Stimulated activated CD8-positive, alpha-beta memory T cell treated with anti-CD3 and anti-CD28 coated beads, Interleukin-15, amount 100 ng/mL, for 24 hours (primary cell): ENCODE measurements at places on chromosomes 2 and 18.

DNA sequence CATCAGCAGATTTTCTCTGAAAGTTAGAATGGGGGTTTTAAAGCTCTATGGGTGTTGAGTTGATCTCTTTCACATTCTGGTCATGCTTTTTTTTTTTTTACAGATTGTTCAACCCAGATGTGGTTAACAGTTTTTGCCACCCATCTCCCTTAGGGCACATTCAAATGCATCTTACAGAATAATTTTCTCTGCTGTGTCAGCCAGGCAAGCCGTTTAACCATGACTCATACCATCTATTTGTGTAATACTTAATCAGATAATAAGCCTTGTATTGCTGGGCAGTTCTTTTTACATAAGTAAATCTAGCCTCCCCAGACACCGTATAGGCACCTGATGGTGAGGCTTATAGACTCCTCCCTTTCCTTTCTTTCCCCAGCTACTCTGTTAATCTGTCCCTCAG is 62.0 kb downstream of the TGIF1 start:
- no peak for DNase-seq

DNA sequence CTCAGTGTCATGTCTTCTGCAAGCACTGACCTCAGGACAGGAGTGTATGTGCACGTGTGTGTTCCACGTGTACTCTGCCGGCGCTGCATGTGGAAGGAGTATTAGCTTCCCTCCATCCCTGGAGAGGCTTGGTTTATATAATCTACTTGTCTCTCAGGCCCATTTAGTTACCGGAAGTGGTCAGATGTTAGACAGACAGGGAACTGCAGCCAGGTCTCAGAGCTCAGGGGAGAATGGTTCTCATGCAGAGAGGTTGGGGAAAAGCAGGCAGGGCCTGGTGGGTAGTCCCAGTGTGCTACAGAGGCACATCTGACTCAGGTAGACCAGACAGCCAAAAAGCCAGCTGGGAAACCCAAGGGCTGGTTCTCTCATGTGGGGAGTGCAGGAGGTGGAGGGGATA is 167.9 kb downstream of the CTIF start:
- DNase-seq: no peak

DNA sequence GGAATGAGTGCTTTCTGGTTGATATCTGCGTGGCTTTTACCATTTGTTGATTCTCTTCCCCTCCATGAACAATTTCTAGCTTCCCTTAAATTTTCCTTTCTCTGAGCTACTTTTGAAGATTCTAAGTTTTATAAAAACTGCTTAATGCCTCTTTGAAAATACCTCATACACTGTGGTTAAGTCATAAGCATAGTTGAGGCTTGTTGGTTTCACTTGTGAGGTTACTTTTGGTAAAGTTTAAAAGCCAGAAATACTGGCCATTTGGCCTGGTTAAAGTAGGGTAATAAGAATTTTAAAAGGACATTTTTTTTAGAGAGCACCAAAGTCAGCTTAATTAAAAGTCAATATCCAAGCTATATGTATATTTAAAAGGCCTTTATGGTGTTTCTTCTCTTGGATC is 21.3 kb upstream of the CAPN13 start:
- DNase-seq: no peak

DNA sequence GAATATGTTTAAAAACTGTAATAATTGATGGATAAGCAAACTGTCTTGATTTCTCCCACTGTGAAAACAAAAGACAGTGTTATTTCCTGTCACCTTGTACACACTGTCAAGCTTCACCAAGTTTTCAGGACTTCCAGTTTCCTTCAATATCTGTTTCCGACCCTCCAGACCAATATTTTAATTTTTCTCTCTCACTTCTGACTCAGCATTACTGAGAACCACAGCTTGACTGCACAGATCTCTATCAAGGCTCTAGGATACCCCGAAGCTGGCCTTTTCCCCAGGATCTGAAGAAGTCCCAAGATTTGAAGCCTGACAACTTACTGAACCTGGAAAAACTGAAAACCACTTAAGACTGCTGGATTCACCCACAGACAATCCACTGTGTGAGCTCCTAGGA is 13.2 kb upstream of the SULT1C3 start:
- no peak for DNase-seq

- DNase-seq: no peak
These were observed 82.2 kb upstream of the ASB18 start for GRCh38 chr2:236346366-236346765.

DNA sequence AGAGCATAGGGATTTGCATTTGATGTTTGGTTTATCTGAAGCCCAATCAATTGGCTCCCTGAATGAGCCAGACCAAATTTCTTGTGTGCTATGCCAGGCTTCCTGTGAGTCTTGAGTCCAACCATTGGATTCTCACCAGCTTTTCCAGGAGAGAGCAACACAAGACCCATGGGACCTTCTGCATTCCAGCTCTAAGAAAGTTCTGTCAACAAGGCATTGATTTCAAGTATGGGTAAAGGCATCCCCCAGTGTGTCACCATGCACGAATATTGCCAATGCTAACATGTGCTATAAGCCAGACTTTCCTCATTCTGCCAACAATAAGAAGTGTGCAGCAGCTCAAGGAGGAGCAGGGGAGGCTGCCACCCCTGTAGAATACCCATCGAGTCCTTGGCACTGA is 266.6 kb downstream of the ETAA1 start:
- DNase-seq: no peak

DNA sequence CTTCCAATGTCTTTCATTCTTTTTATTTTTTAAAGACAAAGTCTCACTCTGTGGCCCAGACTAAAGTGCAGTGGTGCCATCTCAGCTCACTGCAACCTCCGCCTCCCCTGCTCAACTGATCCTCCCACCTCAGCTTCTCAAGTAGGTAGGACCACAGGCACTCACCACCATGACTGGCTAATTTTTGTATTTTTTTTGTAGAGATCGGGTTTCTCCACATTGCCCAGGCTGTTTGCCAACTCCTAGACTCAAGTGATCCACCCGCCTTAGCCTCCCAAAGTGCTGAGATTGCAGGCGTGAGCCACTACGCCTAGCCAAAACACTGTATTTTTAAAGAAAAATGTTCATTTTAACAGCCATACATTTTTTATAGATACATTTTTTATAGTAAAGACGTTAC is 12.7 kb downstream of the GCKR start:
- no peak for DNase-seq

- no peak for DNase-seq
These were observed 12.8 kb upstream of the SCN9A start for GRCh38 chr2:166388481-166389070.

DNA sequence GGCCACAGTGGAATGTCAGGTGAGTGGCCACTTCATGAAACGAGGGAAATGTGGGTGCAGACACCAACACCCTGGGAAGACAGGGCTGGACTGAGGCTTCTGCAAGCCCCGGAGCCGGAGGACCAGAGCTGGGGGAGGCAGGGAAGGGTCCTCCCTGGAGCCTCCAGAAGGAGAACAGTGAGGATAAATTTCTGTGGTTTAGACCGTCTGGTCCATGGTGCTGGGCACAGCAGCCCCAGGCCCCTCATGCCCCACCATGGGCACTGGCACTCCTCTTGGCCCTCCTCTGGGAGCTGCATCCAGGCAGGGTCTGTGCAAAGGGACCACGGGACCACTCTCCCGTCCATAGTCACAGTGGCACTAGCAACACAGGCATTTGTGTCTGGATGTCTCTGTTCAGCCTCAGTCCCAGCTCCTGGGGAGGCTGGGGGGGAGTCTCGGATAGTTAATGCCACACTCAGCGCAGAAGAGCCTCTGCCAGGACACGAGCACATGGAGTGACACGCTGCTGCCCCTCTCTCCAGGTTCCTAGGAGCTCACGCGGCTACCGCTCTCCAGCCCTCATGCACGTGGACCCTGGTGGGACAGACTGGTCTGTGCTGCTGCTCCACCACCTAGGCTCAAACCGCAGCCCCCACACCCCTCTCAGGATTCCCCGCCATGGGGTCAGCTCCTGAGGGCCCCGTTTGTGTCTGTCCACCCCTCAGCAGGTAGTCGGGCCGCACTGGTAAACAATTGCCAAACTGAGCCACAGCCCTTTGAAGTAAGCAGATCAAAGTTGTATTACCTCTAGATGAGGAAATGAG is 305.9 kb upstream of the SALL3 start:
- DNase-seq: no peak

- DNase-seq: no peak
These were observed 1150.9 kb downstream of the RPIA start for GRCh38 chr2:89842180-89842908.

DNA sequence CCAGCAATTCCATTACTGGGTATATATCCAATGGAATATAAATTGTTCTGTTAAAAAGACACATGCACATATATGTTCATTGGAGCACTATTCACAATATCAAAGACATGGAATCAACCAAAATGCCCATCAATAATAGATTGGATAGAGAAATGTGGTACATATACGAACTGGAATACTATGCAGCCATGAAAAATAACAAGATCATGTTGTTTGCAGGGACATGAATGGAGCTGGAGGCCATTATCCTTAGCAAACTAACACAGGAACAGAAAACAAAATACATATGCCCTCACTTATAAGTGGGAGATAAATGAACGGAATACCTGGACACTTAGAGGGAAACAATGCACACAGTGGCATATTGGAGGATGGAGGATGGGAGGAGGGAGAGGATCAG is 355.8 kb downstream of the CCDC85A start:
- DNase-seq: no peak

DNA sequence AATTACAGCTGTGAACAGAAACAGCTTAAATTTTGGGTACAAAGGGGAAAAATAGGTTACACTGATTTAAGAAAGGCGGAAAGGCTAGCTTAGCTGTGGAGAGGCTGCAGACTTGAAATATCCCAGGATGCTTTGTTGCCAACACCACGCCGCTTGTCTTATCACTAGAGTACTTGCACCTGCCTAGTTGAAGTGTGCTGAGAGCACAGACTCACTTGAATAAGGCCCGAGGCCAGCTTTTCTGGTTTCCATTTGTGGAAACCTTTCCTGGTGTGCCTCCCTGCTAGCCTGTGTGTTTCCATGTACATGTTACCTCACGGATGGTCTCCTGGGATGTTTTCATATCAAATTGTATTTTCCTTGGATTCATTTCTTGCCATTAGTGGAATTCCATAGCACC is 3.2 kb downstream of the CABLES1 start:
- DNase-seq: no peak

GRCh38 chr2:84786601-84787000 is 94.3 kb downstream of the TRABD2A start:
- no peak for DNase-seq

DNA sequence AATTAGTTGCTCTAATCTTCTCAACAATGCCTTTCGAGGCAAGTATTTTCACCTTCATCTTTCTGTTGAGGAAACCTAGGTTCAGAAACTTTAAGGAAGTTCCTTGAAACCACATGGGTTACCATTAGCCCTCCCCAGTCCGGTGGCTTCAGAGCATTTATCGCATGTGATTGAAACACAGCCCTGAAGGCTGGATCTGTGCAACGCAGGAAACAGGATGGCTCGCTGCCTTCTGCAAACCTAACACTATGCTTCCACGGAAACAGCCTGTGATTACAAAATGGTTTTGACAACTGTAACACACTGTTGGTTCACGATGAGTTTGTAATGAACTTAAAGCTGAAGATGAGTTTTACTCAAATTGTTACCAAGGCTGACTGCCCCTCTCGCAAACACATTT is 68.5 kb downstream of the EPB41L3 start:
- DNase-seq: no peak

- no peak for DNase-seq
These were observed 92.7 kb upstream of the PARD3B start for GRCh38 chr2:204452464-204453023.

GRCh38 chr2:83017366-83018090 is 1441.6 kb downstream of the SUCLG1 start:
- DNase-seq: no peak

GRCh38 chr18:28110924-28111323 is 66.0 kb downstream of the CDH2 start:
- no peak for DNase-seq

GRCh38 chr2:218814540-218815243 is 16.9 kb downstream of the PRKAG3 start:
- no peak for DNase-seq

- DNase-seq: no peak
These were observed 3.4 kb downstream of the CASP8 start for GRCh38 chr2:201263779-201264178.

DNA sequence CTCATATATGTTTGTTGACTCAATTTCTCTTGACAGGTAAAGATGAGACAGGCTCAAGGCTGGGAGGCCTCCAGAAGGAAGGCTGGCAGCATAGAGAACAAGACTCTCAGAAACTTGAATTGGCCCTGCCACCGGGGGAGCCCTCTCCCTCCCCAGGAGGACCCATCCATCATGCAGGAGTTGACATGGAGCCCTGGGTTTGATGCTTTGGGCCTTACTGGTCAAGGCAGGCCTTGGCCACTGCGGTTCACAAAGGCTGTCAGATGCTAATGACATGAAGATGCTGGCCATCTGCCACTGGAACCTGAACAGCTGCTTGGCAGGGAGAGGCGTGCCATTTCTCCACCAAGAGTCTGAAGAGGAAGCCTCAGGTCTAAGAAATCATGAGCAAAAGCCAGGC is 193.6 kb downstream of the MTCL1 start:
- no peak for DNase-seq

DNA sequence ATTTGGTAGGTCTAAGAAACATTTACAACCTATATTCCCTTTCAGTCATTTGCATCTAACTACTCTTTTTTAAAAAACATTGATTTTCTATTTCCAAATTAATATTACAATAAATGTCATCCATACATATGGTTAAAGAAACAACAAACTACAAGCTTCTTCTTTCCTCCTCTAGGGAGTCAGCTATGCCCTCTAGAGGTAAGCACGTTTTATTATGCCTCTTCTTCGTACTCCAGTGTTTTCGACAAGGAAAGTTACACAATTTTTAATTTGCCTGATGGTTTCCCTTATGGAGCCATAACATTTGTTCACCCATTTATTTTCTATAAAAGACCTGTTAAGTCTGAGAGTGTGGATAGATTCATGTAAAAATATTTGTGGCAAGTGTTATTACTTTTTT is 183.4 kb upstream of the CDH7 start:
- no peak for DNase-seq

DNA sequence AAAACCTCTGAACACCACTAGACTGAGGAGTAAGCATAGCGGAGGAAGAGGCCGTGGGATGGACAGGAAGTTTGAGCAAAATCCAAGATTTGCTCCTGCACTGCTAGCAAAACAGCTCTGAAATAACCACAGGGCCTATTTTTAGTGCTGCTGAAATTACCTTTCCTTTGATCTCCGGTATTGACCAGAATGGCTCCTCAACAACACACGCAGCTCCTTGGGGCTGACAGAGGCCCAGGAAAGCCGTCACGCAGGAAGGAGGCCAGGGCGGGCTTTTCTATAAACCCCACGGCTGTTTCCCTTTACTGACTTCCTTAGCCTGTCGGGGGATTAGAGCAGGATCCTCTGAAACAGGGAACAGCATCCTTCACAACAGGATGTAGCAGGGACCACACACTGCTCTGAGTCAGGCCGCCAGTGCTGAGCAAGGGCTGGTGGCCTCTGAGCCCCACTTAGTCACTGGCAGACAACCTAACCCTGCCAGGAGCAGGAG is 80.8 kb upstream of the LCLAT1 start:
- no peak for DNase-seq
